Activated naive CD8-positive, alpha-beta T cell treated with anti-CD3 and anti-CD28 coated beads for 36 hours (primary cell): ENCODE measurements at places on chromosomes 12 and 14.

- no peak for DNase-seq
- no peaks in the 10 kb centered on the region for H3K36me3 ChIP-seq
- H3K27ac ChIP-seq = no peak overlapping the region
These were observed 97.1 kb downstream of the ARF6 start for GRCh38 chr14:49989966-49990365.

GRCh38 chr14:102917469-102918211 is 4.8 kb upstream of the AMN start:
- DNase-seq = peak; percentile 47
- H3K4me3 ChIP-seq = no peak overlapping the region
- no peaks in the 10 kb centered on the region for H3K36me3 ChIP-seq
- H3K4me1 ChIP-seq = no peaks in the 10 kb centered on the region

DNA sequence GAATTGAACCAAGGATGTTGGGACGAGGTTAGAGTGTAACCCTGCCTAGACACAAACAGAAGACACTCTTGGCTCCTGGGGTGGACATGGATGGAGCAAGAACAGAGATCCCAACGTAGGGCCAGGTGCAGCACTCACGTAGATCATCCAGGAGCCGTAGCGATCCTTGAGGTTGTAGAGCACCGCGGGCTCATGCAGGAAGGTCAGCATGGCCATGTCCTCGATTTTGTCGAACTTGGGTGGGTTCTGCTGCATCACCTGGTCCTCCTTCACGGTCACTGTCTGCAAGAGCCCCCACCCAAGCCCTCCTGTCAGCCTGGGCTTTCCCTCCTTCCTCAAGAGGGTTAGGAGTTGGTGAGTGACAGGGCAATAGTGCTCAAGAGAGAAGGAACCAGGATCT is 2.5 kb downstream of the MYH7 start:
- no peak for DNase-seq
- no peak overlapping the region for H3K4me3 ChIP-seq
- H3K27me3 ChIP-seq = no peaks in the 10 kb centered on the region
- no peaks in the 10 kb centered on the region for H3K36me3 ChIP-seq
- H3K4me1 ChIP-seq = no peaks in the 10 kb centered on the region

- peaks cover 7% of the 10 kb centered on the region for H3K4me1 ChIP-seq
- no peak overlapping the region for H3K27ac ChIP-seq
- H3K4me3 ChIP-seq = no peak overlapping the region
- peaks cover 6% of the 10 kb centered on the region for H3K36me3 ChIP-seq
These were observed 1116.5 kb upstream of the TMEM132C start for GRCh38 chr12:127150479-127150878.

DNA sequence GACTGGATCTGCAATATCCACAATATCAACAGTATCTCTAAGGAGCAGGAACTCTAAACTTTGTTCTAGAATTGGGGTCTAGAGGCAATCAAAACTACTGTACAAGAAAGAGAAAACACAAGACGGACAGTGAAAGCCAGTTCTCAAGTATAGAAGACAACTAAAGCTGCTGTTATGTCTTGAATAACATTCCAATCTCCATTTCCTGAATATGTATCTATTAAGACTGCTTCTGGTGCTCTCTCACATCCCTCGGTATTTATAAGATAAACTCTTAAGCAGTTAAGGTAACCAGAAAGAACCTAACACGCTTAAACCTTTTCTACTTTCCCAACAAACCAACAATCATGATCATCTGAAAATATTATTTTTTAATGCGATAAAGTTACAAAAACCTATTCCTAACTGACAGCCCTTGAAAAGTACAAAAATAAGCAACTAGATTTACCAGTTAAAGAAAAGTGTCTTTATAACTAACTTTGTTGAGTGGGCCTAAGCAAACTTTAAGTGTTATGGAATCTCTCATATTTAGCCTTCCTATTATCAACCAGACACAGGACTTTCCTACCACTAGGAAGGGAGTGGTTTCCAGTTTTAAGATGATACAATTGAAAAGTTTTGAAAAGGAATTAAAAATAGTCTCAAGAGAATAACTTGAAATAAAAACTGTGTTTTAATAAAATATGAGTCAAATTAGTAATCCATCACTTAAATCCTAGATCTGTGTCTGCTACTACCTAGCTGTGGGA is 30.7 kb downstream of the NUMB start:
- no peak overlapping the region for H3K27ac ChIP-seq
- H3K4me3 ChIP-seq = no peak overlapping the region
- no peaks in the 10 kb centered on the region for H3K27me3 ChIP-seq
- DNase-seq = no peak
- H3K4me1 ChIP-seq = peaks cover 10% of the 10 kb centered on the region
- H3K36me3 ChIP-seq = peaks cover 2% of the 10 kb centered on the region

GRCh38 chr12:124779161-124780141 is 84.2 kb downstream of the SCARB1 start:
- H3K4me1 ChIP-seq = peaks cover 15% of the 10 kb centered on the region
- peaks cover 22% of the 10 kb centered on the region for H3K36me3 ChIP-seq
- H3K27ac ChIP-seq = no peak overlapping the region
- no peaks in the 10 kb centered on the region for H3K27me3 ChIP-seq
- H3K4me3 ChIP-seq = no peak overlapping the region
- DNase-seq = no peak

DNA sequence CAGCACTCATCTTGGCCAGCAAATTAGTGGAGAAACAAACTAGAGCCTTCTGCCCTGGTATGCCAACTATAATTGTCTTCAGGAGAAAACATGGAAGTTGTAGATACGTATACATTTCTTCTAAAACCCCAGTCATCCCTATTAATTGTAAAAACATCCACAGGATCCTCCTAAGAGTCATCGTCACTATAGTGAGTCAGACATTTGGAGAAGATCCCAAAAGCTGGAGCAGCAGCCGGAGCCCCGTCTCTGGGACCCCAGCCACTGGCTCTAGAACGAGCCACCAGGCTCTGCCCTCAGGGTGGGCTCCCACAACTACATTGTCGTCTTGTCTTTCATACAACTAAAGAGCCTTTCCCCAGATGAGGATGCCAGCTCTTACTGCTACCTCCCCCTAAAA is 15.5 kb downstream of the PRKAB1 start:
- peaks cover 16% of the 10 kb centered on the region for H3K4me1 ChIP-seq
- no peak overlapping the region for H3K4me3 ChIP-seq
- DNase-seq = no peak
- H3K27me3 ChIP-seq = no peaks in the 10 kb centered on the region
- peaks cover 30% of the 10 kb centered on the region for H3K36me3 ChIP-seq

DNA sequence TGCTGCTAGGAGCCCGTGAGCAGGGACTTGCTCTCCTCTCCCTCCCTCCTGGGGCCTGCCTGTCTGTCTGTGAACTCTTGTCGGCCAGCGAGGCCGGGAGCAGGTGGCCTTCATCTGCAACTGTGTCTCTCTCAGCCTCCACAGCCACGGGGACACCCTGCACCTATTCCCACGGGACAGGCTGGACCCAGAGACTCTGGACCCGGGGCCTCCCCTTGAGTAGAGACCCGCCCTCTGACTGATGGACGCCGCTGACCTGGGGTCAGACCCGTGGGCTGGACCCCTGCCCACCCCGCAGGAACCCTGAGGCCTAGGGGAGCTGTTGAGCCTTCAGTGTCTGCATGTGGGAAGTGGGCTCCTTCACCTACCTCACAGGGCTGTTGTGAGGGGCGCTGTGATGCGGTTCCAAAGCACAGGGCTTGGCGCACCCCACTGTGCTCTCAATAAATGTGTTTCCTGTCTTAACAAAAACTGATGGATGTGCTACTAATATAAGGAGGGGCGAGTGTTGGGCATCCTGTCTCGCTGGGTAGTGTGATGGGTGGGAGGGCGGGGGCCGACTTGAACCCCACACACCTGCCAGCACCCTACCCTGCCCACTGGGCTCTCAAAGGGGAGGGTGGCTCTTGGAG is 34.8 kb downstream of the MEG3 start:
- H3K4me1 ChIP-seq = no peaks in the 10 kb centered on the region
- no peak for DNase-seq
- H3K36me3 ChIP-seq = no peaks in the 10 kb centered on the region
- peaks cover 6% of the 10 kb centered on the region for H3K27me3 ChIP-seq

- DNase-seq = no peak
- H3K4me3 ChIP-seq = no peak overlapping the region
- H3K4me1 ChIP-seq = peaks cover 11% of the 10 kb centered on the region
- no peak overlapping the region for H3K27ac ChIP-seq
- H3K36me3 ChIP-seq = no peaks in the 10 kb centered on the region
These were observed 5.9 kb upstream of the GSC start for GRCh38 chr14:94775871-94776210.

DNA sequence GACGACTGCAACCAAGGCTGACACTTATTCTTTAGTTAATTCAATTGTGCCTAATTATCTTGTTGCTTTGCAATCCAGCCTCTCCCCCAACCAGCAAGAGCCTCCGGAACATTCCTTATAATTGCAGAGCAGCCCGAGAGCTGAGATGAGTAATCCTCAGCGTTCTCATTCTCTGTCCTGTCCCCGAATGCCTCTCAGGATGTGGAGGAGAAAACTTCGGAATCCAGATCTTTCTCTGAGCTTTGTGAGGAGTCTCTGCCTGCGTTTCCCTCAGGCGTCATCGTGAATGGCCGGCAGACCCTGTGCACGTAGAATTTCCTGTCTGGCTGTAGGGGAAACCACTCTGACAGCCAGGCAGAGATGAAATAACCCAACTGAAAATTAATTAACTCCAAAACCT is 160.5 kb upstream of the DIO3 start:
- no peak overlapping the region for H3K27ac ChIP-seq
- DNase-seq = no peak
- H3K36me3 ChIP-seq = no peaks in the 10 kb centered on the region
- peaks cover 8% of the 10 kb centered on the region for H3K4me1 ChIP-seq
- H3K27me3 ChIP-seq = peaks cover 43% of the 10 kb centered on the region

GRCh38 chr14:96205059-96205977 is 679 bp downstream of the BDKRB2 start:
- H3K4me1 ChIP-seq = peaks cover 9% of the 10 kb centered on the region
- H3K4me3 ChIP-seq = no peak overlapping the region
- no peak overlapping the region for H3K27ac ChIP-seq
- peaks cover 55% of the 10 kb centered on the region for H3K27me3 ChIP-seq
- no peaks in the 10 kb centered on the region for H3K36me3 ChIP-seq
- no peak for DNase-seq

- no peak overlapping the region for H3K4me3 ChIP-seq
- DNase-seq = no peak
- H3K27me3 ChIP-seq = peaks cover 19% of the 10 kb centered on the region
- H3K4me1 ChIP-seq = peaks cover 3% of the 10 kb centered on the region
- no peak overlapping the region for H3K27ac ChIP-seq
- H3K36me3 ChIP-seq = no peaks in the 10 kb centered on the region
These were observed 81.2 kb upstream of the GZMB start for GRCh38 chr14:24715239-24715638.

GRCh38 chr12:52274521-52275120 is at the start of gene KRT86:
Gene KRT86 (plus strand): TSS chr12:52274645. CDS start chr12:52301917, 27,272 bp downstream.
- no peak within 1 kb of the TSS for H3K27ac ChIP-seq
- peaks cover 3% of the 10 kb centered on the region for H3K4me1 ChIP-seq
- H3K27me3 ChIP-seq = peaks cover 47% of the 10 kb centered on the region
- no peak within 1 kb of the TSS for H3K4me3 ChIP-seq

- H3K4me1 ChIP-seq = peaks cover 10% of the 10 kb centered on the region
- H3K36me3 ChIP-seq = peaks cover 6% of the 10 kb centered on the region
- no peak for DNase-seq
- H3K27ac ChIP-seq = no peak overlapping the region
- no peaks in the 10 kb centered on the region for H3K27me3 ChIP-seq
- H3K4me3 ChIP-seq = no peak overlapping the region
These were observed 59.9 kb downstream of the HCAR2 start for GRCh38 chr12:122643207-122643805.

- H3K36me3 ChIP-seq = peaks cover 9% of the 10 kb centered on the region
- H3K4me3 ChIP-seq = no peak overlapping the region
- no peaks in the 10 kb centered on the region for H3K27me3 ChIP-seq
- peaks cover 2% of the 10 kb centered on the region for H3K4me1 ChIP-seq
These were observed 216.6 kb downstream of the RAD51B start for GRCh38 chr14:68036202-68036601.

- no peak overlapping the region for H3K4me3 ChIP-seq
- H3K36me3 ChIP-seq = peaks cover 28% of the 10 kb centered on the region
- no peak overlapping the region for H3K27ac ChIP-seq
- DNase-seq = no peak
These were observed 74.0 kb downstream of the WNK1 start for GRCh38 chr12:826331-826730.

DNA sequence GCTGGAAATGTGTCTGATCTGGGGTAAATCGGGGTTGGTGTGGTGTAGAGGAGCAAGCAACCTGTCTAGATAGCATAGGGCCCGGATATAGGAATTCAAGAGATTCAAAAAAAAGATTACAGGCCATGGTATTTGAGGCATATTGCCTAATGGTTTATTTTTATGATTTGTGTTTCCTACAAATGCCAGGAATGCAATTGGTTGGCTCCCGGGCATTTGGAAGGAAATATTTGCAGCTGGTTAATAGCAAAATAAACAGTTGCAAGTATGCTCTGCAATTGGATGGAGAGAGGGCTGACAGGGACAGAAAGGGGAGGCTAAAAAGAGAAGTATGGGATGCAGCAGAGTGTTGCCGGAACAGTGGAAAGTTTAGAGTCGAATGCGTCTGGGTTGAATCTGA is 315.6 kb upstream of the ATP2B1 start:
- H3K4me3 ChIP-seq = no peak overlapping the region
- peaks cover 10% of the 10 kb centered on the region for H3K4me1 ChIP-seq
- no peak for DNase-seq

GRCh38 chr12:24561882-24562770 is 386.8 kb downstream of the BCAT1 start:
- peak overlapping the region; percentile 80 for H3K4me3 ChIP-seq
- peaks cover 77% of the 10 kb centered on the region for H3K27me3 ChIP-seq
- peaks cover 14% of the 10 kb centered on the region for H3K4me1 ChIP-seq

- no peak for DNase-seq
- no peaks in the 10 kb centered on the region for H3K27me3 ChIP-seq
- peaks cover 46% of the 10 kb centered on the region for H3K36me3 ChIP-seq
- no peaks in the 10 kb centered on the region for H3K4me1 ChIP-seq
- no peak overlapping the region for H3K4me3 ChIP-seq
- no peak overlapping the region for H3K27ac ChIP-seq
These were observed 8.7 kb downstream of the NUP107 start for GRCh38 chr12:68695454-68695853.

GRCh38 chr14:22598896-22599244 is 770 bp downstream of the ABHD4 start:
- peak overlapping the region; percentile 82 for H3K27ac ChIP-seq
- peaks cover 8% of the 10 kb centered on the region for H3K36me3 ChIP-seq
- no peaks in the 10 kb centered on the region for H3K27me3 ChIP-seq
- DNase-seq = peak; percentile 31
- H3K4me3 ChIP-seq = peak overlapping the region; percentile 90

- H3K4me1 ChIP-seq = peaks cover 6% of the 10 kb centered on the region
- peaks cover 3% of the 10 kb centered on the region for H3K36me3 ChIP-seq
- H3K27ac ChIP-seq = no peak overlapping the region
- no peak overlapping the region for H3K4me3 ChIP-seq
- no peaks in the 10 kb centered on the region for H3K27me3 ChIP-seq
These were observed 10.2 kb upstream of the GPX2 start for GRCh38 chr14:64952598-64953309.
